Cardiac fibroblast (primary cell): ENCODE measurements at places on chromosomes 3 and 15.

DNA sequence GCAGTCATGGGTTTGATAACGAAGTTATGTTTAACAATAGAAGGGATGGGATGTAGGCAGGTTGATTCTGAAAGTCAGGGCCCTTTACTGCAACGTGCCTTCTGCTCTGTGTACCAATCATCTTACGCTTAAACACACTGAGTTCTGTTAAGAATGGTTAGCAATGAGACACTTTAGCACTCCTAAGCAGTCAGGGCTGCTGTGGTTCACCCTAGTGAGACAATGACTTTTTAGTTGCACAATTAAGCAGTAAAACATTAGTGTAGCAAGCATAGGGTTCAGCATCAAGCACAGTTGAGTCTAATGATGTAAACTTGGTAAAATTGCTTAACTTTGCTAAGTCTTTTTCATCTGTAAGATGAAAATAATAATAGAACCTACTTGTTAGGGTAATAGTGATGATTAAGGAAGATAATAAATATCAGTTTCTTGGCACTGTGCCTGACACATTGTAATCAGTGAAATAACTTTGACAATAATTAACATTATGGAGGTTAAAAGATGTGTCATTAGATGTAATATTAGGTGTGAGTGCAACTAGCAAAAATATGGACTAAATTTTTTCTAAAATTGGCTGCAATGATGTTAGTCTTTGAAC is 484.2 kb upstream of the THBS1 start:
- DNase-seq = no peak

GRCh38 chr3:171121801-171122200 is 95.3 kb upstream of the SLC2A2 start:
- no peak for DNase-seq

DNA sequence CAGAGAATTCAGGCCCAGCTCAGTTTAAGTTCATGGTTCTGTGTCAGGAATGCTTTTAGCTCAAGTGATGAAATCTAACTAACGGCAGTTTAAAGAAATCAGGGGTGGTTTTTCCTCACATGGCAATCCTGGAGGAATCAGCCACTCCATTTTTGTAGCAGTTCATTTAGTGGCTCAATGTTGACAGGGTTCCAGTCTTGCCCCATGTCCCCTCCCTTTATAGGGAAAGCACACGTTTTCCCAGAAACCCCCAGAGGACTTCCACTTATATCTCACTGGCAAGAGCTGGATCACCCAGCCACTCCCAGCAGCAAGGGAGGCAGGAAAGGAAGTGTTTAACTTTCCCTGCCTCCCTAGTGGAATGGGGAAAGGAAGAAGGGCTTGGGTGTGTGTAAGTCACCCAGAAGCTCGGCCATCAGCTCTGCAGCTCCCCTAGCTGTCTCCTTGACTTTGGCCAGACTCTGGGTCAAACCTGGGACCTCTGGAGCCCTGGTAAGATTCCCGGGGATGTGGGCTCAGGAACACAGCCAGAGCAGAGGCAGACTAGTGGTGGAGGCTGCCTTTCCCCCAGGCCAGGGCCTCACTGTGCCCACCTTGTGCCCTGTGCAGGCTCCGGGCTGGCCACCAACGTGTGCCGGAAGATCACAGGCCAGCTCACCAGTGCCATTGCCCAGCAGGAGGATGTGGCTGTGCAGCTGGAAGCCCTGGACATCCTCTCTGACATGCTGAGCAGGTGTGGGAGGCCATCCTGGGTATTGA is 11.3 kb downstream of the CAND2 start:
- DNase-seq = no peak

DNA sequence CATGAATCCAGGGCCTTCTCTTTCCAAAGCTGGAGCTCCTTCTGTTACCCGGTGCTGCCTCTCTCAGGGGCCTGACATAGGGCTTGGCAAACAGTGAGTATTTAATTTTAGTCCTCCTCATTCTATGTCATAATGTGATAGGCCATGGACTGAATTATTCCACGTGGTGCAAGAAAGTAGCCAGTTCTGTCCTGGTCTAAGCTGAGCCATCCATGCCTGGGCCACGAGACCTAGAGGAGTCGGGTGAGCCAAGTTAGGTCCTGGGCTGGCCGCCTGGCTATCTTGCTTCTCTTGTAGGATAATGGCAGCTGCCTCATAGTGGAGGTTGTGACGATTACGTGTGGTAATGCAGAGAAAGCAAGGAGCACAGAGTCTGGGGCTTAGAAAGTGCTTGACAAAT is 170.6 kb downstream of the FAM43A start:
- DNase-seq = no peak

GRCh38 chr3:65146179-65146578 is 458.4 kb upstream of the ADAMTS9 start:
- peak; percentile 27 for DNase-seq

DNA sequence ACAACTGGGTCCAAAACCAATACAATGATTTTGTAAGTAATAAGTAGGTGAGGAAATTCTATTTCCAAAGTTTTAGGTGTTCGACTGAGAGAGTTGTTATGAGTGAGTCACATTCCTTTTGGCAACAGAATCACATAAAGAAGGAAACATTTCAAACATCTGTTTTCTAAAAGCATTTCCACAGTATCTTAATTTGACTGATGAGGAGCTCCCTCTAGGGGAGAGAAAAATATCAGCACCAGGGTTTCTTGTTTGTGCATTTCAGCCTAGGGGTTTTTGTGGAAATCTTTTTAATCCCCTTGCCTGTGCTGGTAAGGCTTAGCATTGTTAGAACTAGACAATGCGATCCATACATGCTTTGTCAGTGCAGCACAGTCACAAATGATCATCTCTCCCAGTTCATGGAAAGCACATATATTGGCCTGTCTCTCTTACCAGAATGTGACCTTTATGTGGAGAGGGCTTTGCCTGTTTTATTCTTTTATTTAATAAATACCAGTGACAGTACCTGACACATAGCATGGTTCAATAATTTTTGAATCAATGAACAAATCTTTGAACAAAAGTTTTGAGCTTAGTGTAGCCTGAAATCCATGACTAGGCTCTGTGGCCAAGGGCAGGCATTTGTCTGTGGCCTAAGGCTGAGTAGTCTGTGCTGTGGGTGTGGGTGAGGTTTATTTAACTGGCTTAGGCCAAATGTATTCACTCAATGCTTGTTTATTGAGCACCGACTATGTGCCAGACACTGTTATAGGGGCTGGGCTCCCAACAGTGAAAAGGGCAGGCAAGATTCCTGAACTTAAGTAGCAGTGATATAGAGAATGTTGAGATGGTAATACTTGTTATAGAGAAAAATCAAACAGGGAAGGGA is 21.1 kb upstream of the IQCF6 start:
- peak; percentile 87 for DNase-seq

GRCh38 chr3:53630547-53630946 is 136.1 kb downstream of the CACNA1D start:
- DNase-seq = no peak

- no peak for DNase-seq
Observed at GRCh38 chr15:77525907-77526594, 105.4 kb downstream of the HMG20A start.

DNA sequence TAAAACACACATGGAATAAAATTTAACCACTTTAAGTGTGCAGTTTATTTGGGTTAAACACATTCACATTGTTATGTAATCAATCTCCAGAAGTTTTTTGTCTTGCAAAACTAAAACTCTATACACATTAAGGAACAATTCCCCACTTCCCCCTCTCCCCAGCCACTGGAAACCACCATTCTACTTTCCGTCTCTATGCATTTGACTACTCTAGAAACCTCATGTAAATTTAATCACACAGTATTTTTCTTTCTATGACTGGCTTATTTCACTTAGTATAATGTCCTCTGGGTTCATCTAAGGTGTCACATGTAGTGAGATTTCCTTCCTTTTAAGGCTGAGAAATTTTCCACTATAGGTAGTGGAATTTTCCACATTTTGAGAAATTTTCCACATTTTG is 568.7 kb upstream of the UBE2E2 start:
- DNase-seq = no peak

GRCh38 chr15:61474796-61475195 is 245.7 kb upstream of the RORA start:
- no peak for DNase-seq

- DNase-seq = no peak
Observed at GRCh38 chr3:188031121-188031520, 122.8 kb upstream of the LPP start.

DNA sequence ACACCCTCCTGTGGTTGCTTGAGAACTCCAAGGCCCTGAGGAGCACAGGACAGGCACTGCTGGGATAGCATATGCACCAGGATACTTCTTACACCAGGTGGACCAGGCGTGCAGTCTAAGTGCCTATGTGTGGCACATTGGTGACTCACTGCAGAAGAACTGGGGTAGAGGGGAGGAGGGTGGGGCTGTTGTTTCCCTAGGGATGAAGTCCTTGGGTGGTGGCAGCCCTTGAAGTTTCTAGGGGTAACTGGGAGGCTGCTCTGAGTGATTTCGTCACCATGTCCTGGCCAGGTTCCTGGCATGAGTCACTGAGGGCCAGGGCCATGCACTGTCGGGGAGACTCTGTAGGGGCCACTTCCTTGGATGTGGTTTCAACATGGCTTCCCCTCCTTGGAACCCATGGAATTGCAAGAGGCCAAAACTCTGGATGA is 15.9 kb downstream of the MYZAP start:
- peak; percentile 52 for DNase-seq

- no peak for DNase-seq
Observed at GRCh38 chr15:92901995-92902394, 1.9 kb downstream of the CHD2 start.

DNA sequence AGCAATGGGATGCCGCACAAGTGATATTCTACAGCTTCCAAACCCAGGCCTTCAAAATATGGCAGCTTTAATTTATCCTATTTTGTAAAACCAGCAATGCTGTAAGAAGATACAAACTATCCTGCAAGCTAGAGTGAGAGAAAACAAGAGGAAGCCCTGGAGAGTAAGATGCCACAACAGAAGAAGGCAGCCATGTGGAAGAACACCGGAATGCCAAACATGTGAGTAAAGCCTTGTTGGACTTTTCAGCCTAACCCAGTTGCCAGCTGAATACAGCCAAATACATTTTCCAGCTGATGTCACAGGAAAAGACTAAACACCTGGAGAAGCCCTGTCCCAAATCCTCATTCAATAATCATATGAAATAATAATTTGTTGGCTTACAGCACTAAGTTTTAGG is 1115.1 kb upstream of the CADM2 start:
- no peak for DNase-seq

GRCh38 chr3:68666429-68667136 is 265.8 kb downstream of the TAFA4 start:
- DNase-seq = no peak

DNA sequence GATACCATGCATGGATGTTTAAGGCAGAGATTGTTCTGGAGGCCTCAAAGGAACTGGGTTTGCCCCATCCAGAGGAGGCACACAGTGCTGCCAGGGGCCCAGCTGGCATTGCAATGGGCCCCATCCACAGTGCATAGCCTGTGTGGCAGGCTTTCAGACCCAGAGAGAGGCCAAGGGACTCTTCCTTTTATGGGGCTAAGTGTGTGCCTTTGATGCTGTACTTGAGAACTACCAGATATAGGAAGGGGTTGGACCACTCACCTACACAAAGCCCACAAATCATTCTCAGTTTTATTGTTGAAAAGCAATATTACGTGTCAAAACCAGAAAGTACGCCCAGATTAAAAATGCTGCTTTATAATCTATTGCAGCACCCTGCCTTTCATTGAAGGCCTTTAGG is 134.9 kb downstream of the EPHB1 start:
- no peak for DNase-seq

- no peak for DNase-seq
Observed at GRCh38 chr3:38763569-38763968, 52.4 kb downstream of the SCN10A start.

GRCh38 chr3:151262871-151263525 is 15.3 kb downstream of the P2RY14 start:
- DNase-seq = peak; percentile 14

GRCh38 chr3:16309558-16309957 is 44.5 kb downstream of the OXNAD1 start:
- peak; percentile 56 for DNase-seq

- DNase-seq = no peak
Observed at GRCh38 chr3:122406198-122406597, 9.7 kb downstream of the WDR5B start.

- DNase-seq = peak; percentile 56
Observed at GRCh38 chr3:42214565-42215283, 51.3 kb downstream of the CCK start.

GRCh38 chr3:54756330-54756731 is 171.5 kb downstream of the LRTM1 start:
- peak; percentile 74 for DNase-seq

GRCh38 chr3:55296030-55296429 is 191.1 kb downstream of the WNT5A start:
- DNase-seq = peak; percentile 13

DNA sequence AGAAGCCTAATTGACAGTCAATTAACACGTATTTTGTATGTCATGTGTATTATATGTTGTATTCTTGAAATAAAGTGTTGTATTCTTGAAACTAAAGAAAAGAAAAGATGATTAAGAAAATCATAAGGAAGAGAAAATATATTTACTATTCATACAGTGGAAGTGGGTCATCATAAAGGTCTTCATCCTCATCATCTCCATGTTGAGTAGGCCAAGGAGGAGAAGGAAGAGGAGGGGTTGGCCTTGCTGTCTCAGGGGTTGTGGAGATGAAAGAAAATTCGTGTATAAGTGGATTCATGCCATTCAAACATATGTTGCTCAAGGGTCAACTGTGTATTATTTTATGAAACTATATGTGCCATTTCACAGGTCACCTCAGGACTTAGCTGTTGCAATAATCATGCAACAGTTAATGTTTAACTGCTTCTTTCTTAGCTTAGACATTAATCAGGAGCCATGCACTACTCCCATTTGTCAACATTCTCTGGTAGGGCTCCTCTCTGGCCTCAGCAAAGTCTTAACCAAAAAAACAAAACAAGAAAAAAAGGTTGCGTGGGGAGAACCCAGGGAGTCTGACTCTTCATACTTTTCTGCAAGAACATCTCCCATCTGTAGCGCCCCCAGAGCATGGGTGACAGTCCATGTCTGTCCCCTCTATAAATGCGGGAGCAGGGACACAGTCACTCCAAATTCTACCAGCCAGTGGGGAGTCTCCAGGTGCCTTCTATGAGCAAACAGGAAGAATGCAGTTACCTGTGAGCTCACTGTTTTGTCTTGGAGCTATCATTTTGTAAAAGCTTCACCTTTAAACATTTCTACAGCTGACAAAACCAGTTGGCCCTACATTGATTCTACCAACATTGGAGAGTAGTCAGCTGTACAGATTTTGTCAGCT is 19.9 kb upstream of the LRRC2 start:
- no peak for DNase-seq

DNA sequence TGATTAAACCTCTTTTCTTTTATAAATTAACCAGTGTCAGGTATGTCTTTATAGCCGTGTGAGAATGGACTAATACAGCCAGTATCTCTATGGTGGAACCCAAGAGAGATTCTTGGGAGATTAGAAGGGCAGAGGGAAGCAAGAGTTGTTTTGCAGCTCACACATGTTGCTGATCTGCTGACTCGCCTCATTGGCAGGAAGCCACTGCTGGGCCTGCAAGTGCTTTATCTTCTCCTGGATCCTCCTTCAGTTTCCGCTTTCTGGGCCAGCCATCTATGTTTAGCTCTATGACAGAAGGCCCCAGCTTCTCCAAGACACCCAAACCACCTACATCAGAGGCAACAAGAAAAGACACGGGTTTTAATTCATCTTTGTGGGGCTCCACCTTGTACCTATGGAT is 23.4 kb upstream of the GALNT15 start:
- peak; percentile 94 for DNase-seq
